ENCODE measurements at places on chromosomes 3 and 15.
A peak's percentile ranks its signal among the peaks of the same experiment; 100 is the strongest.

DNA sequence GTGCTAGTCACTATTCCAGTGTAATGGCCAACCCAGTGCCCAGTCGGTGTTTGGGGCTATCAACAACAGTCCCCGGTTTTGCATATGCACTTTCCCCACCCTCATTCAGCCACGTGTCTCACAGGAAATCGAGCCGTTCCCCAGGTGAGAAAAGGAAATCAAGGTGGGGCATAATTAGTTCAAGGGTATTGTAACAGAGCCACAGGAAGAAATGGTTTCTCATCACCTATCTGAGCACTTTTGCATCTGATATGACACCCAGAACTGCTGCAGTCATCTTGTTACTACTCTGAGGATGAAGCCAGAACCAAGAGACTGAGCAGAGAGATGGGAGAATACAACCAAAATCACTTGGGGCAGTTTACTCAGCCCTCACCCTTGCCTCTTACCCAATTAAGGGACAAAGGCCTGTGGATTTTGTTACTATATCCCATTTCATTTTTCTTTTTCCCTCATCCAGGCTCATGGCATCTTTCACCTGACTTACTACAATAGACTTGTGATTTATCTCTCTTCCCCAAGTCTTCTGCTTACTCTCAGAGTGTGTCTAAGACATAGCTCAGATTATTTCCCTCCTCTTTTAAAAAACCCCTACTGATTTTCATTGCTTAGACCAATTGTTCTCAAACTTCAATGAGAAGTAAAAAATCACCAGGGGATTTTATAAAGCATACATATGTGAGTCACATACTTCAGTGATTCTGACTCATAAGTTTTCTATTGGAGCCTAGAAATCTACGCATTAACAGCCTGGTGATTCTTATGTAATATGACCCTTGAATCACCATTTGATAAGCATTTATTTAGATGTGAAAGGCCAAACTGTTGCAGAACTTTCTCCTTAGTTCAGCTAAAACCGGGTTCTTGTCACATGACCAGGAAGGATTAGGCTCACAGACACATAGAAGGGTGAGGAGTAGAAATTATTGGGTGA, 40.5 kb downstream of the TRAT1 start:
- DNase-seq, result peak; percentile 6

GRCh38 chr3:94587291-94587690, 524.4 kb downstream of the NSUN3 start:
- DNase-seq, result no peak

DNA sequence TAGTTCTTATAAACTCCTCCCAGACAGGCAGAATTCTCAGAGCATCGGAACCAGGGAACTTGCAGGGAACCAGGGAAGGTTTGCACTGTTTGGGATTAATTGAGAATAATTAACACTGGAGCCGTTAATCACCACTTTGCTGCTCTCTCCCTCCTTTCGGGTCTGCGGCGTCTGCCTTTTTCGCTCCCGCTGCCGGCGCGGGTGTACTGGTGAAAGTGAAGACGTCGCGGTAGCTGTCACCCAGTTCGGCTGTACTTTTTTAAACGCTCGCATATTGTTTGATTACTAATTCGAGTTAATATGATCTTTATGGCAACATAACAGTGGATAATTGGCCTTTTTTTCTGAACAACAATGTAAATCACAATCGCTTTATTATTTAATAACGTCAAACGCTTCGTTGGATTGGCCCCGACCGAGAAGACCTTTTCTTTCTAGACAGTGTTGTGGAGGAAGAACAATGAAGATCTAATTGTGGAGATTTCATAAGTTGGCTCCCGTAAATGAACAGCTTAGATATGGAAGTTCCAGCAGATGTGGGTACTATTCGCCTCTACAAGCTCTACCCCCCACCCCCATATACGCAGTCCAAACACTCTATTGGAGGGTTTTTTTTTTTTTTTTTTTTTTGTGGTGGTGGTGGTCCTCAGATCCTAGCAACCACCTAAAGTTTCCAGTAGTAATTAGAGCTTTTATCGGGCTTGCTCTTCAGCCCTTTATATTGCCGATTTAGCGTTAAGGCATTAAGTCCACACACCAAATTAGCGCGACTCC, 12.7 kb downstream of the SOX2 start:
- DNase-seq, result no peak

DNA sequence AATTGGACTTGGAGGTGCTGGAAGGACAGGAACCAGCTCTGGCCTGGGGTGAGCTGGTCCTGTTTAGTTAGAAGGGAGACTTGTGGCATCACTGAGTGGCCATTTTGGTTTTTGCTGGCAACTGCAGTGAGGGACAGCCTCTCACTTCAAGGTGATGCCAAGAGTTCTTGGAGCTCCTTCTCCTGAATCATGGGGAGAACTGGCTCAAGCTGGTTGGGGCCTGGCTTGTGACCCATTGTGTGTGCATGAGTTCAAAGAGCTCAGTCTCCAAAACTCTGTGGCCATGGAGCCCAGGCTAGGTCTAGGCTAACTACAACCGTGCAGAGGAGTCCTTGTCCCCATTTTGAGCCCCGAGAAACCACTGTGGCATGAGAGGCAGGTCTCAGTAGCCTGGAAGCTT, 60.1 kb upstream of the ZNF148 start:
- no peak for DNase-seq

- no peak for DNase-seq
These were observed 150.8 kb upstream of the BHLHE40 start for GRCh38 chr3:4828279-4829030.

All from stimulated activated CD8-positive, alpha-beta memory T cell treated with anti-CD3 and anti-CD28 coated beads, Interleukin-7, amount 100 ng/mL, for 4 hours (primary cell).